GM03348 (cell line): ENCODE measurements at places on chromosomes 3 and 15.

- no peak for DNase-seq
These were observed 23.4 kb upstream of the CHCHD6 start for GRCh38 chr3:126680667-126681055.

DNA sequence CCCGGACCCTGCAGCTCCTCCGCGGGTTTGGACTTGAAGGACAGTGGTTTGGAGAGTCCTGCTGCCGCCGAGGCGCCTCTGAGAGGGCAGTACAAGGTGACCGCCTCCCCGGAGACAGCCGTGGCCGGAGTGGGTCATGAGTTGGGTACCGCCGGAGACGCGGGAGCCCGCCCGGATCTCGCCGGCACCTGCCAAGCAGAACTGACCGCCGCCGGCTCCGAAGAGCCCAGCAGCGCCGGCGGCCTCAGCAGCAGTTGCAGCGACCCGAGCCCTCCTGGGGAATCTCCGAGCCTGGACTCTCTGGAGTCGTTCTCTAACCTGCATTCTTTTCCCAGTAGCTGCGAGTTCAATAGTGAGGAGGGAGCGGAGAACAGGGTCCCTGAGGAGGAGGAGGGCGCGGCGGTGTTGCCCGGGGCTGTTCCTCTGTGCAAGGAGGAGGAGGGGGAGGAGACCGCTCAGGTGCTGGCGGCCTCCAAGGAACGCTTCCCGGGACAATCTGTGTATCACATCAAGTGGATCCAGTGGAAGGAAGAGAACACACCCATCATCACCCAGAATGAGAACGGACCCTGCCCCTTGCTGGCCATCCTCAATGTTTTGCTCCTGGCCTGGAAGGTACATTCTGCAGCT lies 634 bp downstream of the MINDY2 start:
- DNase-seq, result peak; percentile 42

- peak; percentile 16 for DNase-seq
These were observed 105.8 kb upstream of the ARL6 start for GRCh38 chr3:97658668-97659285.

DNA sequence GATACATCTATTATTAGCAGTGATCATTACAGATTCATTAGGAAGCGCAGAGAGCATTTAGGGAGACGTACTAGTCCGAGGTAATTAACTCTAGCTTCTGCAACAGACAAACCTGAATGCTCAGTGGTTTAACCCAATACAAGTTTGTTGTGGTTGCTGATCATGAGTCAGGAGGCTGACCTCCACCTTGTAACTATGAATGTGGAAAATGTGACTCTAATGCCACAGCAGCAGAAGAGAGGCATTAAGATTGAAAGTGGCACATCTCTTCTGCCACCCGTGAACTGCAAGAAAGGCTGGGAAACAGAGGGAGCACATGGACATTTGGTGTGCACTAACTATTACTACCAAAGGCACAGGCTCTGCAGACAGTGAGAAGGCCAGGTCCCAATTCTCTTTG lies 71.2 kb upstream of the C3orf80 start:
- DNase-seq, result no peak

DNA sequence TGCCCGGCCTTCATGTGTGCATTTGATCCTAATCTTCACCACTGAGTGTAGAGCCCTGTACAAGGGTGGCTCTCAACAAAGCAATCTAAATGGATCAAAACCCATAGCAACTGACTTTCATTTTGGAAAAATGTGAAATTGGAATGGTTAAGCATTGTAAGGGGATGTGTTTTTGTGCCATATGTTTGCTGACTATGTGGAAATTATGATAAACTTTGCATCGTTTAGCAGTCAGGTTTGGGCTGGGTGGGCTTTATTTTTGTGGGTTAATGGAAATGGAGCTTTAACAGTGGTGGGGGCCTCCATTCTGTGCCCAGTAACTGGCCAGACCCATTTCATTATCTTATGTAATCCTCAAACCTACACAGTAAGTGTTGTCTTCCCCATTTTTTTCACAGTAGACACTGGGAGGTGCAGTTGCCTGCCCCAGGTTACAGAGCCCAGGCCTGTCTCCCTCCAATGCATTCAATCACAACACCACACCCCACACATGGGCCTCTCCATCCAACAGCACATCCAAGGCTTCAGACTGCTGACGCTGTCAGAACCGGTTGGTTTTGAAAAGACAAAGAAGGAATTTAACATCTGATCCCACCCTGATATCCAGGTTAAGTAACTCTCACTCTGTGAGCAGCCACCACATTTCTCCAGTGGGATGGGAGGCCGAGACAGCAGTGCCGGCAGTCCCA lies 136.3 kb upstream of the ABHD17C start:
- no peak for DNase-seq

DNA sequence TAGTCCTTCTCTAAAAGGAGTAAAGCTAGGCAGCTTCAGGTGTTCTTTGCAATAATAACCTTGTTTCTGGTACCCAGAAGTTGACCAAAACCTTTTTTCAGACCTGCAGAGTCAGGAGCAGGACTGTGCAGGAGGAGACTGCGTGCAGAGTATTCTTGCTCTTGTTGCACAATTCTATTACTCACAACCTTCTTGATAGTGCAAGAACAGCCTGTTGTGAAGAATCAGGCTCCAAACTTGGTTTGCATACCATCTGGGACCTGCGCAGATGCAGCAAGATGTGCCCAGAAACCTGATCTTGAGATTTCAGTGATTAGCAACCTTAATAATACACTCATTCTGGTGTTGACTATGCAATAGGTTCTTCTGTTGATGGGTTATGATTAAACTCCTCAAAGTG lies 111.9 kb downstream of the ATG7 start:
- no peak for DNase-seq

- peak; percentile 61 for DNase-seq
These were observed 9.1 kb upstream of the GNAI2 start for GRCh38 chr3:50226888-50227389.

- DNase-seq, result no peak
These were observed 9.0 kb upstream of the GNB4 start for GRCh38 chr3:179460260-179460659.

DNA sequence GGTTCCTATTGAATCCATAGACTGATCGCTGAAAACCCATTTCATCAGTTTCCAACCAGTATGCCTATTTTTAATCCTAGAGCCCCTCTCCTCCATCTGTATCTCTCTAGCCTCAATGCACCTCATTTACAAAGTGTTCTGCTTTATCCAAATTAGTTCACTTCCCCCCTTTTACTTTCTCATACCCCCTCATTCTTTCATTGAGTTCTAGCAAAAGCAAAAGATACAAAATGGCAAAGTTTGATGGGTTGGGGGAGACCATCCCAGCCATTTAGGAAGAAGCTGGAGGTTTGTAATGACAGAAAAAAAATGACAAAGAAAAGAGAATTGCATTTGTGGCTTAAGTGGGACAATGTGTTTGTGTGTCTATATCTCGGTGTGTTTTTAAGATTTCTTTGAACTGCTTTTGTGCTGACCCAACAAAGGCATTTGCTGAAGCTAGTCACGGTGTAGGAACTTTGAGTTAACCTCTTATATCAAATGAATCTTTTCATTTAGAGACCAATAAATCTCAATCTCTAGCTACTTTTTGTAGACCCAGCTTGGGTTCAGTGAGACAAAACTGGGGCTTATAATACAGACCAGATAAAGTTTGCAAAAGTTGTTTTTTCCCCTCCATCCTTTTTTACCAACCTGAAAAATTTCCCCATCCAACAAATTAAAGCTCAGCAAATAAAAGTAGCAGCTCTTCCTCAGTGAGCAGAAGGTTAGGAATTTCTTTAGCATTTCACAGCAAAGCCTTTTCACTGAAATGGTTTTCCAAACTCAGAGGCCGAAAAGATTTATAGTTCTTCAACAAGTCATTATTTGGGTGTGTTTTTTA lies 18.7 kb downstream of the NR2F2 start:
- DNase-seq, result no peak

GRCh38 chr3:8848696-8849131 lies 79.3 kb upstream of the OXTR start:
- peak; percentile 40 for DNase-seq

DNA sequence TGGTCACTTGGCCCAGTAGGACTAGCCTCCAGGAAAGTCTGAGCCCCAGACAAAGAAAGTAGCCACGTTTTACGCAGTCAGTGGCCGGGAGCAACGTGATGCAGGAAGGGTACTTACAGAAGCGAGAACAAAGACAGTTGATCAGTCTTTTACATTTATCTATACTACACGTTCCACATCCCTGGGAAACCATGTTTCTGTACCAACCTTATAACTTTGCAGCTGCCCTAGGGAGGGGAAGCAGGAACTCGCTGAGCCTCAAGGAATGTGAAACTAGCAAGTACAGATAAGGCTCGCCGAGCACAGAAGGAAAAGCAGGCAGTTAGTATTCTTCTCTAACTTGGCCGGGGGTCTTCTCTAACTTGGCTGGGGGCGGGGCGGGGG lies 3.4 kb upstream of the KNL1 start:
- no peak for DNase-seq

GRCh38 chr3:151305060-151305774 lies 11.4 kb downstream of the GPR87 start:
- peak; percentile 92 for DNase-seq

DNA sequence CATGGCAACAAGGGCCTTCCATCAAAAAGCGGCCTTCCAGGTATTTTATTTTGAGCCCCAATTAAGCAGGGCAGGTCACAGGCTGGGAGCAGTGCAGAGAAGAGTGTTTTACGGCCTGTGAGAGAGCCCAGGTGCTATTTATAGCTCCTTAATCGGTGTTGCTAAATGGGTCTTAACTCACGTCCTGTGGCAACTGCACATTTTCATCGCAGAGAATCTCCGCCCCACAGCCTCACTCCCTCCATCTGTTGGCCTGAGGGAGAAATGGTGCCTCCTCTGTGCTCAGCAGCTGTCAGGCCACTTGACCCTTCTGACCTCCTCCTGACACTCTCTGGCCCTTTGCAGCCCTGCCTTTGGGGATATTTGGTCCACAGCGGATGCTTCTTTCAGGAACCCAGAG lies 58.6 kb downstream of the SPSB4 start:
- no peak for DNase-seq

DNA sequence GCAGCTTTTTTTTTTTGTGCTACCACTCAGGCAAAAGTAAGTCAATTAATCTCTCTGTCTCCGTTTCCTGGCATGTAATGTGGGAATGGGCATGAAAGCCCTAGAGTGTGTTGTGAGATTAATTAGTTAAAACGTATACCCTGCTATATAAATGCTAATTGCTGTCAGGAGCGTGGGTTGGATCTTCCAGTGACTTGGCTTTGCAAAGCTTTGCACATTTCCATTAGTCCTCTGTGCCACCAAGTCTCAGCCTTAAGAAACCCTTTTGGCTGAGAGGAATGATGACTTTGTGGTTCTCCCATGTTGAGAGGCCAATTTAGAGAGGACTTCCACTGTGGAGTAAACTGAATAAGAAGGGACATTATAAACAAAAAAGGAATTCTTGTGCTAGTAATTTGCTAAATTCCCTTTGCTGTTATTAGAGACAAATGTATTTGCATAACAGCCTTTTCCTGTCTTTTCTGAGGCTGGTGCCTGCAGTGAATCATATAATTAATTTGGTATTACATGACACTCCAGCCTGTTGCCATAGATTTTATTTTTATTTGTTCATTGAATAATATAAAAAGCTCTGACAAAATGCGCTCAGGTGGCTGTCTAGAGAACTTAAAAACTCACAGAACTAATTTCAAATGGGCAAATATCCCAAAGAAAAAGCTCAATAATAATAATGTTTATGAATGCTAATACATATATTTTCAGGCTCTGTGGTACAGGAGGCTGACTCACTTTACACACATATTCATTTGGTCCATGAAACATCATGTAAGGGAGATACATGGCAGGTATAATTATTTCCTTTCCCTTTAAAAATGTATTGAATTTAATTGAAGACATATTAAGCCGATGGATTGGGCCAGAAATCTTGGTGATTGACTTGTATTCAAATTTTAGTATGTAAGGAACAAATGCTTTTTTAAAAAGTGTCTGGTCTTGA lies 82.7 kb downstream of the IL1RAP start:
- DNase-seq, result no peak

DNA sequence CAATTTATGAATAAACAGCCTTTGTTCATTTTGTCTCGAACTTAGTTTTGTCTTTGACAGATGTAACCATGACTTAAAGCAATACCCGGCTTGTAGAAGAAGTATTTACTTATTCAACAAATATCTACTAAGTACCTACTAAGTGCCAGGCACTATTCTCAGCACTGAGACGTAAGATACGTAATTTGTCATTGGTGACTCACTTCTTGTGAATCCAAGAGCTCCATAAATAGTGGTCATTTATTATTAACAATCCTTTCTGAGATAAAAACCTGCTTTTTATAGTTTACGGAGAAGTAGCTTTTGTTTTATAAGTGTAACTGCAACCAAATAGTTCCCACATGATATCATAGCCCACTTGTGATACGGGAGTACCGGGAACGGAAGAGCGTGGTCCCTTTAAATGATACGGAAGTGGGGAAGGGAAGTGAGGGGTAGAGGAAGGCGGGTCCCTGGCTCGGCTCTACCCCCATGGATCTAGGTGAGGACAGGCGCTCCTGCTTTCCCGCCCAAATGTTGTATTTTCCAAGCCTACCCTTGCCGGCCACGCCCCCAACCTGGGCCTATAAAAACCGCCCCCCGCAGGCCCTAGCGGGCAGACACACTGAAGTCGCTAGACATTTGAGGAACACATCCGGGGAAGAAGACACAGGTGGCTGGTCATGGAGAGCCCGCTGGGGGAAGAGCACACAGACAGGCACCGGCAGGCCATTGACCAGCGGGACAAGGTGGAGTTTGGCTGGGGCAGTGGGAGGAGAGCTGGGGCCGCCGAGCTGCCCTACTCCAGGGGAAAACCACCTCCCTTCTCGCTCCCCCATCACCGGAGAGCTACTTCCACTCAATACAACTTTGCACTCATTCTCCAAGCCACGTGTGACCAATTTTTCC lies at the start of gene SAMMSON:
Gene SAMMSON (plus strand): TSS at position 594 of the 888 bp plus-strand sequence.
- DNase-seq, result no peak

- DNase-seq, result peak; percentile 88
These were observed 1.4 kb upstream of the RASL12 start for GRCh38 chr15:65069179-65069578.

DNA sequence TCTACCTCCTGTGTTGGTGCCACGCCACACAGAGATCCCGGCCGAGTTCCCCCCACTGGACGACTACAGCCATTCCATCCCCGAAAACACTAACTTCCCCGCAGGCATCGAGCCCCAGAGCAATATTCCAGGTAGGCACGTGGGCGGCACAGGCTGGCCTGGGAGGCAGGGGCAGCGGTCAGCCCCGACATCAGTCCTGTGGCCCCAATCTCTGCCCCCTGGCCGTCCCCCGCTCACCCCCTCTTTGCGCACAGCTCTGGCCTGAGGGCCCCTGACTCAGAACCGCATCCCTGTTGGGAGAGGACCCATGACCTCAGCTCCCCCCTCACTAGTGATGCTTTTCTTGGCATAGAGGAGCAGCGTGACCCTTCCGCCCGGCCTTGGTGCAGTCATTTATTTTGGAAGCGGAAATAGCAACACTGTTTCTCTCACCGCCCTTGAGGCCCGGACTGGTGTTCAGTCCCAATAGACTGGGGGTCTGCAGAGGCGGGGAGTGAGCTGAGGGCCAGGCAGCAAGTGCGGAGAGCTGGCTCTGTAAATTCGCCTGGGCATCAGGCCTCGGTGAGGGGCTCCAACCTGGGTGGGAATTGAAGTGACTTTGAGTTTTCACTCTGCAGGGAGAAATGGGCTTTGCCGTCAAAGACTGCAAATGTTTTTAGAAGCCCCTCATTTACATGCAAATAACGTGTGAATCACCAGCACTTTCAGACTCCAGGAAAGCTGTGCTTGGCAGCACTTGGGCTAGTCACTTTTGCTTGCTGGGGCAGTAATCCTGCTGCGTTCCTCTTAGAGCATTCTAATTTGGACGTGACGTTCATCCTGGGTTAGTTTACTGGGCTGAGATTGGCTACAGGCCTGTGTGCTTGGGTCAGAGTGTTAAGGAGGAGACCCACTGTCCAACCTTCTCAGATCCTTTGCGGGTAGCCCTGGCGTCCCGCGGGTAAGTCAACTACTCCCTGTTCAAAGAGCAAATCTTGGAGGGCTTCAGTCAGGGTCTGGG lies 88.9 kb downstream of the AAGAB start:
- DNase-seq, result no peak
